ENCODE measurements at places on chromosomes 2 and 18.

DNA sequence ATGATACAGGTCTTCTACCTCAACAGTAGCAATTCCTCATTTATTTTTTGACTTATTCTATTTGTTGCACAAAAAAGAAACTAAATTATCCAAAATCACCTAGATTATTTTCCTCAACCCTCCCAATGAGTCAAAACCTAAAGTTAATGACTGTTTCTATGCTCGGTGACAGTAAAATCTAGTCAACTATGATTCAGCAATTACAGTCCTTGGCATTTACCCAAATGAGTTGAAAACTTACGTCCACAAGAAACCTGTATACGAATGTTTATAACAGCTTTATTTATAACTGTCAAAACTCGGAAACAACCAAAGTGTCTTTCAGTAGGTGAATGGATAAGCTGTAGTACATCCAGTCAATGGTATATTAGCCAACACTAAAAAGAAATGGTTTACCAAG lies 439.3 kb downstream of the CBLN2 start:
- no peak for DNase-seq

DNA sequence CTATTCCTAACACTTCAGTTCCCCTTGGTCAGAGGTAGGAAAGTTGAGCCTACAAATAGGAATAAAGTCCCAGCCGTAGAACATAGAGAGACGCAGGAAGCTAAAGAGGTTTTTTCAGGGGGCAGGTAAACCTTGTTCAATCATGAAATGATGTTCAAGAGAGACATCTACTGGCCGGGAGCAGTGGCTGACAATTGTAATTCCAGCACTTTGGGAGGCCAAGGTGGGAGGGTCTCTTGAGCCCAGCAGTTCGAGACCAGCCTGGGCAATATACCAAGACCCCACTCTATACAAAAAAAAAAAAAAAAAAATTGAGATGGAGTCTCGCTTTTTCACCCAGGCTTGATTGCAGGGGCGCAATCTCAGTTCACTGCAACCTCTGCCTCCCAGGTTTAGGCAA lies 66.7 kb upstream of the DNAJC10 start:
- DNase-seq, result peak; percentile 33

DNA sequence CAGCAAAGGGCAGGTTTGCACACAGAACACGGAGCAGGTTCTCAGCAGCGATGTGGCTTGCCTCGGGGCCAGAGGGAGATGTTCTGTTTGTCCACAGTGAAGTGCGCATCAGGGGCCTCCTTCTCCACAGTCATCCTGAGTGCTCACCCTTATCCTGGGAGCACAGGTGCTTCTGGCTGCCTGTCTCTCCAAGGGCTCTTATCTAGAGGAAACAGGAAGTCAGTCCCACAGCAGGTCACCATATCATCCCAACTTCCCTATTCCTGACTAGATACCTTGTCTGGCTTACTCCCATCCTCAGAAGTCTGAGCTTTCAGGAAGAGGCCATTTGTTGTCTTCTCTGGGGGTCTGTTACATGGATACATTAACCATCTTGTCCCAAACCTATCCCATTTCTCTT lies at the start of gene CD207:
Gene CD207, minus strand, starts transcription at position 174 of the 400 bp plus-strand sequence. Its CDS starts 40 bp downstream, at position 134.
- peak; percentile 24 for DNase-seq

DNA sequence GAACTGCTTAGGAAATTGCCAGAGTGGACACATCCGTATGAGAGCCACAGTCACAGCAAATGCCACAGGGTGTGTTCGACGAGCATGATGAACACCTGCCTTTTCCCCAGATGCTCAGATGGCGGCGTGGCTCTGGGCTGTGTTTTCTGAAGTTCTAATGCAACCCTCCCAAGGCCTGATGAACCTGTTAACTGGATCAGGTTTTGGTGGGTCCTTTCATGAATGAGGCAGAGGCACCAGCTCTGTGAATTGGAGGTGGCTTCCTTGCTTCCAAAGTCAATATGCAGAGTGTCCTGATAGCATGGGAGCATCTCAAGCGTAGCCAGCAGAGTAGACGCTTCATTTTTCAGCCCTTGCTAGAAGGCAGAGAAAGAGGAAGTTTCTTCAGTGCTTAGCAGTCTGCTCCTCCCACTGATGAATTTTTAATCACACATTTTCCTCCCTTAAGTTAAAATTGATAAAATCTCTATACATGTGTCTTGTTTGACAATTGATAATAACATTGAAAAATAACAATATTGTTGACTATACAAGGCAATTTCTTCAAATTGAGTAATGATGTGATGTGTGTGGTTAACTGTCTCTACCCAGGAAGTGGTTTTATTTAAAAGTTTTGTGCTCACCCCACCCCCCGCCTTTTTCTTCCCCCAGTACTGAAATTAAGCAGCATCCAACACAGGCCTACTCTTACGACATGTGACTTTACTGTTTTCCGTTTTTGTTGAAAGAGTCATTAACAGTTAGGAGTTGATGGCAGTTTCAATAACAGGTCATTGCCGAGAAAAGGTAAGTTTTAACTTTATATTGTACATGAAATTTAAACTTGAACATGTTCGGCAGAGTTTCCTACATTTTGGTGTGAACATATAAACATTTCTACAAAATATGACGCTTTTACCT lies at the start of gene ARHGAP15:
Gene ARHGAP15, plus strand, starts transcription at position 739 of the 900 bp plus-strand sequence.
- DNase-seq, result no peak

GRCh38 chr2:55842046-55842445 lies 81.5 kb downstream of the EFEMP1 start:
- DNase-seq, result no peak

DNA sequence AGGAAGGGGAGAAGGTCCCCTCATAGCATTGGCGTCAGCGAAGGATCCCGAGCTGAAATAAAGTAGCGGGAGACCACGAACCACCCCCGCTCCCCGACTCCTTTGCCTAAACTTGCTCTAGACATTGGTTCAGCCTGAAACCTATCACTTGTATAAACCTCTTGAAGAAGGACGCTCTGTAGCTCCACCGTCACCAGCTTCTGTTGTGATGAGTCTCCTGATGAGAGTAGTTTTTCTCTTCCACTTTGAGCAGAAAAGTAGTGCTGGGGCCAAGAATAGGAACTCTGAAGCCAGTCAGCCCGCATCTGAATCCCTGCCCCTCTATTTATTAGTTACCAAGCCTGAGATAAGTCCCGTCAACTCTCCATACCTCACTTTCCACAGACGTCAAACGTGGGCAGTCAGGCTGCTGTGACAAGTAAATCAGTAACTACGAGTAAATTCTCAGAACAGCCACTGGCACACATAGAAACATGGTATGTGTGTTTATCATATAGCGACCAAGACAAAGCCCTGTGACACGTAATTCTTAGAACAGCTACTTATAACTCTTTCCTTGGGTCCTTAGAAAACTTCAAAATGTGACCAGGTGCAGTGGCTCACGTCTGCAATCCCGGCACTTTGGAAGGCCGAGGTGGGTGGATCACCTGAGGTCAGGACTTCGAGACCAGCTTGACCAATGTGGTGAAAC lies 61.7 kb downstream of the CD226 start:
- DNase-seq, result no peak

DNA sequence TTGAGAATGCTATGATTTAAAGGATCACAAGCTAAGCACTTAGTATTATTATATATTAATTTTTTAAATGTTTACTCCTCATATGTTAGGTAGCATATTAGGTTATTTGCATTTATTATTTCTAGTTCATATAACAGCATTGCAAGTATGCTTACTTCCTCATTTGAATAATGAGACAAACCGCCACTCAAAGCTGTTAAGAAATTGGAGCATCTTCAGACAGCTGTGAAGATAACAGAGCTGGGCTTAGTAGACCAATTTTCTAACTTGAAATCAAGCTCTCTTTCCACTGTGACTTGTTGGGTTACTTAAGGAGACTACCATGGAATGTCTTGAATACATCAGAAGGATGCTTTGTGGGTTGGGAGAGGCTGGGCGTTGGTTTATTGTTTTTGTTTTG lies 139.3 kb downstream of the ASXL3 start:
- DNase-seq, result no peak

DNA sequence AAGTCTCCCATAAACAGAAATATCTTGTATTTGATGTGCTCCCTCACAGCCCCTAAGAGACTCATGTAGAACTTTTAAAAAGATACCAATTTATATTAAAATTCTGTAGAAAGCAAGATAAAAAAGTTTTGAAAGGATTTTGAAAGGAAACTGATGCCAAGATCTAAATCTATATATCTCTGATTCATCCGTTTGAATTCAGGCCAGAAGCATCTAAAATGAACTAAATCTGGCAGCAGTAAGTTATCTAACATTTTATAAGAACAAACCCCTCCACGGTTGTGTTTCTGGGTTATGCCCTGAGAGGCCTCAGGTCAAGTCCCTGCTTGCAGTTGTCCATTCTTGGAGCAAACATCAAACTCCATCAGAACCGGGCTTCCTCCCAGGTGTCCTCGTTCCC lies 165.8 kb downstream of the FBXO15 start:
- DNase-seq, result no peak

GRCh38 chr2:44291281-44292248 lies 16.3 kb downstream of the SLC3A1 start:
- DNase-seq, result peak; percentile 58

All from DMS153 (cell line).